Lung microvascular endothelial cell (primary cell): ENCODE measurements at places on chromosomes 1 and 21.

DNA sequence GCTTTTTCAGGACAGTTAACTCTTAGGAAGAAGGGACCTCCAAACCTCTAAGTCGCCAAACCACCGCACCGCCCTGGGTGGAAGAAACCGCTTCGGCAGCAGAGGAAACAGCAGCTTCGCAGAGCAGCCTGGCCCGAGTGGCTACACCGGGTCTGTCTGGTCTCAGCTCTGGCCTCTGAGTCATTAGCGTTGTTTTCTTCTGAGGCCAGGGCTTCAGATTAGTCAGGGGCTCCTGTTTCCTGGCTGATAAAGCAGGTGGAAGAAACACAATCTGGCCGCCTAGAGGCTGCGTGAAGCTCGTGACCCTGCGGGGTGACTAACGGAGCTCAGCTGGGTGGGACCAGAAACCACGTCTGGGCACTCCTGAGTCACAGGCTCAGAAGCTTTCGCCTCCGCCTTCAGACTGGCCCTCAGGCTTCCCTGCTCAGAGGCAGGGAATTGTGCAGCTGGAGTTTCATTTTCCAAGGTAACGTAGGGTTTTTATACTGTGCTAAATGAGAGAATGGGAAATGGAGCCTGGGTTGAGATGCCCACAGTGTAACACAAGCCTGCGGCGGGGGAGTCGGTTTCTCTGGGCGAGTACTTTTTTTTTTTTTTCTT is 44.9 kb downstream of the CHAF1B start:
- DNase-seq = peak; percentile 91

DNA sequence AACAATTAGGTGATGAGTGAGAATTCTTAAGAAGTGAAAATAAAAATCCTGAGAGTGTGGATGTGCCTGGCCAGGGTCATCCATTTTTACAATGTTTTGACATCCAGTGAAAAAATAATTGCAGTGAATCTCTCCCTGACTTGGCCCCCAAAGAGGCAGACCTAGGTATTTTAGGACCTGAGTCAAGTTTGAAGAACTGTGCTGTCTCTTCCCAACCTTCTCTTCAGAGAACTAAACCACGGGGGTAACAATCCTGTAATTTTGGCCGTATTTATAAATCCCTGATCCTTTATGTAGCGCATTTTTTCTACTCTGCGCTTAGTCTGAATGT is 43.3 kb upstream of the PPP2R5A start:
- DNase-seq = no peak

GRCh38 chr1:58879464-58879863 is 95.6 kb upstream of the JUN start:
- DNase-seq = no peak

GRCh38 chr21:40633048-40633447 is 213.9 kb downstream of the DSCAM start:
- no peak for DNase-seq

GRCh38 chr1:208324005-208324404 is 79.8 kb upstream of the PLXNA2 start:
- no peak for DNase-seq

DNA sequence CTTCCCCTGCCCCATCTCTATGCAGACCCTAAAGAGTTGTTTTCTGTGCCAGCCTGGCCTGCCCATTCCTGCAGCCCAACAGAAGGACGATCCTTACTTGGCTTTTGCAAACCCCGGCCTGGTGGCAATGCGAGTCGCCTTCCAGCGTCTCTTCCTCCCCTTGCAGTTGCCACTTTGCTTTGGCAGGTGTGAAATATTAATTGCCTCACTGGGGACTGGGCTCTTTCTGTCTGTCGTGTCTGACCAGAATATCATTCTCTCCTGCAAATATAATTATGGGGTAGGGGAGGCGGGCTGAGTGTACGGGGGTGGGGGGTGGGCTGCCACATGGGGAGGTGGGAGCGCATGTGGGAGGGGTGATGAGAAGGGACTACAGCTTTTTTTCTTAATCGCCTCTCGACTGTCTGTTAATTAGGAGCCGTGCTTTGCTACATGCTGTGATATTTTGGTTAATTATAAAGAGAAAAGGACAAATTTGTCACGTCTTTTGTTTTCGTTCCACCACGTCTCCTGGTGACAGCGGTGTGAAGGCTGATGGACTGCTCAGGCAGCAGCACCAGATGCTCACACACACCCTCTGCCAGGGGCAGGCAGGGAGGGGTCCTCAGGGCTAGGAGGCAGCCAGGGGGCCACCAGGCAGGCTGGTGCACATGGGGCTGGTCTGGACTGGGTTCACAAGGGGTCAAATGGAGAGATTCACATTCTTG is 80.1 kb upstream of the CD34 start:
- DNase-seq = no peak

GRCh38 chr1:66288048-66288447 is 245.9 kb upstream of the SGIP1 start:
- DNase-seq = no peak

DNA sequence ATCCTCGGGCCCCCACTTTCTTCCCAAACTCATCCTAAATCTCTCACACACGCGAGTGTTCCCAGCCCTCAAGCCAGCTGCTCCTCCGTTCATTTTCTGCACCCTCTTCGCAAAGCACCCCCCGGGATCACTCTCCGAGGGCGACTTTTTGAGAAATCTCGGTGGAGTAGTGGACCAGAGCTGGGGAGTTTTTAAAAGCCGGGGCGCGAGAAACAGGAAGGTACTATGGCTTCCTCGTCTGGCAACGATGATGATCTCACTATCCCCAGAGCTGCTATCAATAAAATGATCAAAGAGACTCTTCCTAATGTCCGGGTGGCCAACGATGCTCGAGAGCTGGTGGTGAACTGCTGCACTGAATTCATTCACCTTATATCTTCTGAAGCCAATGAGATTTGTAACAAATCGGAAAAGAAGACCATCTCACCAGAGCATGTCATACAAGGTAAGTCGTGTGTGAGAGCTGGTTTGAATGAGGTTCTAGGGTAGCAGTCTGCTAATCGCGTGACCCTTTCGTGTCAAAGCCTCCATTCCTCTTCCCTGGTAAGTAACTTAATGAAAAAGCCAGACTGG is 800 bp downstream of the DR1 start:
- peak; percentile 35 for DNase-seq

GRCh38 chr1:86447198-86447790 is 21.4 kb upstream of the CLCA1 start:
- no peak for DNase-seq

DNA sequence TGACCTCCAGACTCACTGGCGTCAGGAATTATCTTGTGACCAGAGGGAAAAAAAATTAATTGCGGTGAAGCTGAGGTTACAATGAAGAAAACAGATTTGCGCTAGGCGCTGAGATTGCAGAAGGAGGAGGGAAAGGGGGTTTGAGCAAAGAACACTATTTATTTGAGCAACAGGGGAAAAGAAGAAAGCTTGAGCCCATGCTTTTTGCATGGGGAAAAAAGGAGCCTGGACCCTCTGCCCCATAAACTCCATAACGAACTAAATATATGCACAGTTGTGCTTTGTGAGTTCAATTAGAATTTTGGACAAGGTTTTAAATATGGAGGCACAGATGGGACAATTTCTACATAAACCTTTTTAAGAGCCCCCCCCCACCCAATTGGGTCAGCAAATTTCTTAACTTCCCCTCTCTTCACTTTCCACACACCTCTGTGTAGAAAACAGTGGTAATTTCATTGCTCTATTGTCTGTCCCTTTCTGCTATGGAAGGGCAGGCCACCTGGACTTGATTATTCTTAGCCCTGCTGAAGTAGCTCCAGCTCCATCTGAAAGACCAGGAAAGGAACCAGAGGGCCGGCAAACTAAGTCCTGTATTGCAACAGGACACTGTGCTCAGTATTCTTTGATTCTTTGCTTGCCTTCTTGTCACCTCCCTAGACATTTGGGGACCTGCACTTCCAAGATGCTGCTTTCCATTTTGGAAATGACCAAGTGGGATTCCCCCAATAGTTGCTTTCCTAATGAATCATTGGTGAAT is 862 bp upstream of the ID3 start:
- DNase-seq = peak; percentile 36
